ENCODE measurements at places on chromosomes 6 and 20.
A peak's percentile ranks its signal among the peaks of the same experiment; 100 is the strongest.

- DNase-seq = no peak
Measured at GRCh38 chr20:36217226-36217625, 19.1 kb upstream of the AAR2 start.

GRCh38 chr6:134249759-134250602 is 67.9 kb downstream of the SGK1 start:
- no peak for DNase-seq

DNA sequence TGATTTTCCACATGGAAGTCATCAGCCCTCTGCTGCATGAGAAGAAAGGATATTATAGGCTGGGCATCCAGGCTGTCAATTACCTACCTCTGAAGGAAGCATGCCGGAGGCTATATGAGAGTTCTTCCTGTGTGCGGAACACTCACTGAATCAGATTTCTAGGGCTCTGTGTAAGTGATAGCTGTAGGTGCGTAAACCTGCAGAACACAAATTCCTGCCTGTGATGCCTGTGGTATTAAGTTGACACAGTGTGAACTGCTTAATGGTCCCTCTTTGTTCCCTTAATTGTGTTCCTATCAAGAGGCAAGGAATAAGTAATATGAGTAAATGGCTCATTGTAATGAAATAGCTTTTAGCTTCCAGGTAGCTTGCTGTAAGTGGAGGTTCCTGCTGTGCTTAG is 103.3 kb downstream of the ANKS1A start:
- no peak for DNase-seq

- DNase-seq = no peak
Measured at GRCh38 chr20:9301129-9302090, 213.0 kb upstream of the LAMP5 start.

DNA sequence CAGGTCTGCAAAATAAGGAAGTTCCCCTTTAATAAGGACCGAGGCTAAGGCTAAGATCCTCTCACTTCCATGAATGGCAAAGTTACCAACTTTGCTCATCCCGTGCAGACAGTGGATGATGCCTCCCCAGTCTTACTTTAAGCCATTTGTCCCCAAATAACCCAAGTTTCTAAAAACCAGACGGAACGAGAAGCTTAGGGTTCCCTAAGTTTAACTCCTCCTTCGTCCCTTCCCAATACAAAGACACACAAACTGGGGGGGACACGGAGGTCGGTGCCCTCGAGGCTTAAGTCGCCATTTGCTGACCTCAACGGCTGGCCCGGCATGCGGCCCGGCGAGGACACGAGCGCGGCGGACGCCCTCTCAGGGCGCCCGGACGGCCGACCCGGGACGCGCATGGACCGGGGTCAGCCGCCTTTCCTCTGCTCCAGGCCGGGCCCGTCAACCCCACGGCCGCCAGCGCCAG is 527 bp downstream of the FBXO30 start:
- DNase-seq = no peak

DNA sequence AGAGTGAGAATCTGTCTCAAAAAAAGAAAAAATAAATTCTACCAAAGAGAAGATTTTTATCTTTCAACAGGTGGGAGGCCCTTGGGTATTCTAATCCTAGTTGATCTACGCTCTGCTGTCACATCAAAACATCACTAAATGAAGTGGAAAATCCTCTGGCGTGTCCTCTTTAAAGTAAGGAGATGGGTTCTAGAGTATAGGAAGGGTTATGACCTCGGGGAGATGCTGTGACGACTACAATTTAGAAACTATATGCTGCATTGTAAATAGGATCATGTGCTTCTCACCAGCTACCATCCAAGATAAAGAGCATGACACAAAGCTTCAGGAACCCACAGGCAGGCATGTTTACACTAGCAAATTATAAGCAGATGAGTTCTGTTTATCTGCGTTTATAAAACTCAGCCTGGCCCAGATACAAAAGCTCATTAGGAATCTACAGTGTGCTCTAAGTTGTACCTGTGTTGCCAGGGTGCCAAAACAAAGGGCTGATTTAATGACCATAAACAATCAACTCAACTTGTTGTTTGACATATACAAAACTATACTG is 197.1 kb upstream of the PLN start:
- no peak for DNase-seq

DNA sequence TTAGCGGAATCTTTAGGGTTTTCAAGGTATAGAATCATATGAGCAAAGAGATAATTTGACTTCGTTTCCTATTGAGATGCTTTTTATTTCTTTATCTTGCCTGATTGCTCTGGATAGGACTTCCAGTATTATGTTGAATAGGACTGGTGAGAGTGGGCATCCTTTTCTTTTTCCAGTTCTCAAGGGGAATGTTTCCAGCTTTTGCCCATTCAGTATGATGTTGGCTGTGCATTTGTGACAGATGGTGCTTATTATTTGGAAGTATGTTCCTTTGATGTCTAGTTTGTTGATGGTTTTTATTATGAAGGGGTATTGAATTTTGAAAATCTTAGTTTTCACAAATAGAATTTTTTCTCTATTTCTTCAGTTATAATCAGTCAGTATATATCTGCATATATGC is 656.6 kb upstream of the MAP3K7 start:
- DNase-seq = no peak

DNA sequence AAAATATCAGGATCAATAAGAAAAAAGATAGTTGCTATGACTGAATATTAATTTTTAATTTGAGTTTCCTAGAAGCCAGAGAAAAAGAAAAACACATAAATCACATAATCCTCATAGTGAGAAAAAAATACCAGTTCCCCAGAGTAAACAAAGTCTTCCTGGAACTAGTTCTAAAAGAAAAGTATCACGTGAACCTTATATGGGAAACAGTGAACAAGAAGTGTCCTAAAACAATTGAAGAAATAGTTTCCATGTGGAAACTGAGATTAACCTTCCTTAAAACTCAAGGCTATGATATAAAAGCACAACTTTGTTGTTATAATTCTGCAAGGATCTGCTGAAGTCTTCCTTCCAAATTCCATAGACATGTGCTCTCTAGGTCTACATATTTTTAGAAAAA is 50.6 kb downstream of the RCAN2 start:
- no peak for DNase-seq

- no peak for DNase-seq
Measured at GRCh38 chr6:156280065-156280464, 497.1 kb upstream of the ARID1B start.

DNA sequence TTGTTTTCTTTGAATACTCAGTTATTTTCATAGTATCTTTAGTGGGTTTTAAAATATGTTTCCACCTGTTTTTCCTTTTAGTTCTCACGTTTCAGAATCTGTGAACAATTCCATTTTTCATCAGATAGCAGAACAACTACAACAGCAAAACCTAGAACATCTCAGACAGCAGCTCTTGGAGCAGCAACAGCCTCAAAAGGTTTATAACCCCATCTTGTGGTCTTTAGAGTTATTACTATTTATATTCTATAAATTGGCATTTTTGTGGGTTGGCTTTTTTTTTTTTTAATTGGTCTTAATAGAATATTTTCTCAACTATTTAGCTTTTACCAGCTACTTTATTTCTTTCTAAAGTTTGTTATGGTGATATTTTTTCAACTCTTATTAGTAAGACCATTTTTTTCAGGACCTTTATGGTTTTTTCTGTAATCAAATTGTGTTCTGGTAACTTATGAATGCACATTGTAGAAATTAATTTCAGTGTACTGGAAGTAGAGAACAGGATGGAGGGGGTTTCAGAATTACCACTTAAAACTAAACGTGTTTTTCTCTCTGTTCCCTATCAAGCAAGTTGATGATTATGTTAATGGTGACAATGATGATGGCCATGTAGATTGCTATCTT is 72.2 kb downstream of the SCAF8 start:
- no peak for DNase-seq

- DNase-seq = no peak
Measured at GRCh38 chr6:50369996-50370395, 320.3 kb upstream of the DEFB112 start.

DNA sequence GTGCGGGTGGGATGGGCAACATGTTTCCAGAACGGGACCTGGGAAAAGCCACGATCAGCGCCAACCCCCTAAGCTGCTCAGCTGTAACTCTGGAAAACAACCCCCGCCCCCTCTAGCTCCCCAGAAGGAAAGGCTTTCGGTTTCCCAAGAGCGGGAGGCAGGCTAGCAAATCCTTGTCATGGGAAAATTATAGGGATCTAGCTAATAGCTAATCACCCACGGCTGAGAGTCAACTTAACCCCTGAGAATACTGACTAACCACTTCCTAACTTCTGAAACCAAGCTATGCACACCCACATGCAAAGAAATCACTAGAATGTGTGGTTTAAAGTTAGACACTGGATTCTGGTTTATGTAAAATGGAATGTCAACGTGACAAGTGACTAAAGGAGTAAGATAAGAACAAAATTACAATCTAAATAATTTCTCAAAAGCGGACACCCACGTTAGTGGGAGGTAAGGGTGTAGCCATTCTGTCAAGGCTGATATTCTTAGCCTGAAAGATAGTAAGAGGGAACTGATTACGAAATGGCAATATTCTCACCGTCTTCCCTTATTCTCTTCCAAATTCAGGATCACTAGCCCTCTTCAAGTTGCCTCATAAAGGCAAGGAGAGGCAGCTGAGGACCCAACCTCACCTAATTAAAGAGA is 20.1 kb downstream of the JAG1 start:
- no peak for DNase-seq

GRCh38 chr6:65667916-65668656 is 38.9 kb downstream of the EYS start:
- DNase-seq = no peak

GRCh38 chr20:14142171-14142570 is 146.9 kb downstream of the MACROD2 start:
- no peak for DNase-seq

GRCh38 chr6:111717621-111718020 is 111.9 kb upstream of the TRAF3IP2 start:
- no peak for DNase-seq

- DNase-seq = peak; percentile 89
Measured at GRCh38 chr20:34676642-34677373, at the start of gene PIGU. PIGU (minus strand) TSS chr20:34677092; CDS start chr20:34677085, 7 bp downstream.

DNA sequence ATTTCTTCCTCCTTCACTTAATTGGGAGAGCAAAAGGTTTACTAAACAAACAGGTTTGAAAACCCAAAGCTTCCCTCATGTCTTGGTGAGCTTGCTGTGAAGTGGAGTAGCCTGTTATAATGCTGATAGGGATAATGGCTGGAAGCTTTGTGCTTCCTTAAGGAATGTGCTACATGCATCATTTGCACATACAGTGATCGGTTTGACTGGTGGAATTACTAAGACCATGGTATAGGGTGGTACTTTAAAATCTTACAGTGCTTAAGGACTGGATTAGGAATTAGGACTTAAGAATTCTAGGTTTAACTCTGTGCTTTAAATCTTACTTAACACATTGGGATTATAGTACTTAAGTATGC is 75.7 kb downstream of the ARID1B start:
- no peak for DNase-seq

DNA sequence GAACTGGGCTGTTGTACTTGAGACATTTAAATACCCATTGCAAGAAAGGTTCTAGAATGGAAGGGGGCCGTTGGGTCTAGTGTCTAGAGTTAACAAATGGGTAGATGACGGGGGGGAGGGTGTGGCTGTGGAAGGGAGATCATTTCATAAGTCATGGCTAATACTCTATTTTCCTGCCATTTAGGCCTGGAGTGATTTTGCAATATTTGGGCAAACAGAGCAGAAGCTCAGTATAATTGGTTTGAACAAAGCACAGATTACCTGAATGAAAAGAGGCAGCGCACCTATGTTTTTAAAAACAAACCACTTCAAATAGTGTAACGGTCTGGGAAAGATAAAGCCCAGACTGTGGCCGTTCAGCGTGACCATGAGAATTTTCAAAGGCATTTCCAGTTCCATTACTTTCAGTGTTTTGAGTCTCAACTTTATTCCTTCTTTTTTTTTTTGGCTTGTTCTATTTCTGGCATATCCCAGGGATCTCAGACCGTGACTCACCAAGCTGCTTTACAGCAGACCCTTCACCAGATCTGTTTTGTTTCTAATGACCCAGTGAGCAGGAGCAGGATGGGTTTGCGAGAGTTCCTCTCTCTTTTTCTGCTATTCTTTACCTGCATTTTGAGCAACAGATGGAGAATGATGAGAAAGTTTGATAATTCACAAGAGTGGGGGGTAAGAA is 73.7 kb downstream of the LYRM2 start:
- no peak for DNase-seq

- no peak for DNase-seq
Measured at GRCh38 chr6:53293691-53294090, 55.1 kb downstream of the ELOVL5 start.

- DNase-seq = no peak
Measured at GRCh38 chr6:126337323-126337722, 2.6 kb upstream of the CENPW start.

DNA sequence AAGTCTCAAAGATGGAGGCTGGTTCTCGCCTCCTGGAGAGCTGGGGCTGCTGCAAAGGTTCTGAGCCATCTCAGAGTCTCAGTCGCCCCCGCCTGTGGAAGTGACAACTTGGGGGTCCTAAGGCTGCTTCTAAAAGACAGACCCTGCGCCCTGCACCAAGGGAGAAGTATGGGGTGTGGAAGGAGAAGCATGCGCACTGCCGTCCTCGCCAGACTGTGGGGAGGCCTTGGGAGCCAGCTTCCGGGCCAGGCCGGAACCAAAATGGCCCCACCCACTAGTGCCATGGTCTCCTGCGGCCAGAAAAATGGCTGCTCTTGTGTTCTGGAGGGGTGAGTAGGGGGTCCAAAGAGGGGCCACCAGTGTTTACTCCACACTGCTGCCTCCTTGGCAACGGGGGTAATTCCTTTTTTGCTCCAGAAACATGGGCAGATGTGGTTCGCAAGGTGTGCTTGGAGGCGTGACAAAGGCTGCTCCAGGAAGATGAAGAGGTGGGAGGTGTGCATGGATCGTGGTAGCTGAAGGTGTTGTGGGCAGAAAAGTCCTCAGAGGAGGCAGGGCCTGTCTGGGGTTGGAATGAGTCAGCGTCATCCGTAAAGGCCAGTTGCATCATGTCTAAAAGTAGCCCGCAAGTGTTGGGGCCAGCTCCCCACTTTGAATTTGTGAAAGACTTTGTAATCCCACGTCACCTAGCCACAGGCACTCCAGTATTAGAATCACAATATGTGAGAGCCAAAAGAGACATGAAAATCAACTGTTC is 329.8 kb upstream of the SOX4 start:
- DNase-seq = no peak

DNA sequence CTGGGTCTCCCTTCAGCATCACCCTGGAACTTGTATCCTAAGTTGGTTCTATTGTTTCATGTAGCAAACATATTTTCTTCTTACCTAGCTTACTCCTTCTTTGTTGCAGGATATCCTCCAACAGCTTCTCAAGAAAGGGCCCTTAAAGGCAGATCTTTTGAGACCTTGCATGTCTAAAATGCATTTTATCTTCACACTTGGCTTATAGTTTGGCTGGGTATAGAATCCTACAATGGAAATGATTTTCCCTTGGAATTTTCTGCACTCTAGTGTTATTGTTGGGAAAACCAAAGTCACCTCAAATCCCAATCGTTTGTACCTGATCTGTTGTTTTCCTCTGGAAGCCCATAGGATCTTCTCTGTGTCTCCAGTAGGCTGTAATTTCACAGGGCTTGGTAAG is 12.1 kb upstream of the TGM6 start:
- no peak for DNase-seq

Measured in stimulated activated CD4-positive, alpha-beta T cell treated with anti-CD3 and anti-CD28 coated beads, TNF-alpha, amount 100 ng/mL, for 1 hour (primary cell).